ENCODE measurements at places on chromosomes 2 and 18.

- DNase-seq, result no peak
Measured at GRCh38 chr2:99545066-99545465, 55.2 kb upstream of the REV1 start.

- no peak for DNase-seq
Measured at GRCh38 chr2:7516484-7517063, 599.4 kb downstream of the RNF144A start.

- DNase-seq, result no peak
Measured at GRCh38 chr2:210199186-210199765, 26.0 kb downstream of the ACADL start.

GRCh38 chr2:227933884-227934283 lies 62.5 kb downstream of the DAW1 start:
- DNase-seq, result no peak

DNA sequence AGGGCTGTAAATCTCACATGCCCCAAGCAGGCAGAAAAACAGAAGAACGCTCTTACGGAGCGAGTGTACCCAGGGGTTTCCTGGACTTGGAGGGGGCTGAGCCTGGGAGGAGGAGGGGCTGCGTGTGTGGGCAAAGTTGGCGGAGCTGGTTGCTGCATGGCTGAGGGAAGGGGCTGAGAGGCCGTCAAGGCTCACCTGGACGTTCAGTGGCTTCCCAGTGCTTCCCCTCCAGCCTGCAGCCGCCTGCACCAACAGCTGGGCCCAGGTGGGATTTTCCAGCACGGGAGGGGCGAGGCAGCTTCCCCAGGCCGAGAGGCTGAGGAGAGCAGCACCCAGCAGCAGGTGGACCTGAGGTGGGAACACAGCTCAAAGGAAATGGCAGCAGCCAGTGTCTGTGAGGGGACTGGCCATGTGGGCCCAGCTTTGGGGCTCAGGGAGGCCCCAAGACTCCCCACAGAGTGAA lies 70.6 kb upstream of the CTDP1 start:
- no peak for DNase-seq

All from stimulated activated CD8-positive, alpha-beta memory T cell treated with anti-CD3 and anti-CD28 coated beads, Interleukin-7, amount 100 ng/mL, for 1 hour (primary cell).